ENCODE measurements at places on chromosomes 6 and 20.
A peak's percentile ranks its signal among the peaks of the same experiment; 100 is the strongest.

DNA sequence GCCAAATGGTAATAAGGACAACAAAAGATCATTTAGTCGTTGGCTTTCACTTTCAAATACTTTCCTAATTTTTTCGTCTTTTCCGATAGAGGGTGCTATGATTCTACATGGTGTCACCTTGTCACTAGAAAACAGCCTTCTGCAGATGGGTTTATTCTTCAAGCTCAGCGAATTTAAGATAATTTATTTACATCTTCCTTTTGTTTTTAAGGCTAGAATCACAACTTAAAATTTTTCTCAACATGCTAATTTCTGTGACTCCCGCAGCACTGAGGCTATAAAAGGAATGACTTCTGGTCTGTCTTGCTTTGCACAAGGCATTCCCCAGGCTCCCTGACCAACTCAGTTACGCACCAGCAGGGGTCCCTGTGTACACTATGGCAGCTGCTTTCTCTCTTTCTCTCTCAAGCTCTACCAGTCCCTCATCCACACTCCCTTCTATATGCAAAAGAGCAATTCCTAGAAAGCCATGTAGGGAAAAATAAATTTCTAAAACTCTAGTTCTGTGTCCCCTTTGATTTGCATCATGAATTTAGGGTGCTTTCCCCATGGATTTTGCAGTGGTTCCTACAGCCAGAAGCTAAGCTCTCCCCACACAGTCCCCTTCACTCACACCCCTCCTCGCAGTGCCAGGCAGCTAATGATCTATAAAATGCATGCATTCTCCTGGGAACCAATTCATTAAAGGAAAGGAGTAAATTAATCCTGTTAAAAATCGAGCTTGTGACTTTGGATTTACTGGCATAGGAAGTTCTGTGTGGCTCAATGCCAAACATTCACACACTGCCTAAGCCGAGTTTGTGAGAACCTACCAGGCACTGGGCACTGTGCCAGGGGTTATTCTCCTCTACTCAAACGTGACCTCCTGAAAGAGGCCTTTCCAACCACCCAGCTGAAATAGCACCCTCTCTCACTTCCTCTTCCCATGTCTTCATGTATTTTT lies 74.5 kb downstream of the DCDC2 start:
- DNase-seq, result peak; percentile 47

- no peak for DNase-seq
Observed at GRCh38 chr6:26116267-26116666, 29.0 kb downstream of the HFE start.

DNA sequence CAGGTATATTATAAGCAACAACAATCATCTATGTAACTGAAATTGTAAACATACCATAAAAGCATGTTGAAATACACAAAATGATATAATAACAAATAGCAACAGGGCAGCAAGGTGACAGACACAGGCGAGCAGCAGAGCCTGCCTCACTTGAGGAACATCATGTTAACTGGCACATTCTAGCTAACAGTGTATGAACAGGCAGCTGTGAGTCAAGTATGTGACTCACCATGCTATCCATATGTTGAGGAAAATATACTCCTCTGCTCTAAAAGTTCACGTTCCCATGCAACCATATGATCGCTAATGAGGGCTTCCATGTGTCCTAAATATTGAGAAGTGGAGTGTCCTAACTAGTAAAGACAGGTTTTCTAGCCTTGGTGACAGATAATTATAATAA lies 18.4 kb downstream of the SERAC1 start:
- no peak for DNase-seq

GRCh38 chr6:150894191-150894744 lies 28.8 kb downstream of the MTHFD1L start:
- DNase-seq, result no peak

DNA sequence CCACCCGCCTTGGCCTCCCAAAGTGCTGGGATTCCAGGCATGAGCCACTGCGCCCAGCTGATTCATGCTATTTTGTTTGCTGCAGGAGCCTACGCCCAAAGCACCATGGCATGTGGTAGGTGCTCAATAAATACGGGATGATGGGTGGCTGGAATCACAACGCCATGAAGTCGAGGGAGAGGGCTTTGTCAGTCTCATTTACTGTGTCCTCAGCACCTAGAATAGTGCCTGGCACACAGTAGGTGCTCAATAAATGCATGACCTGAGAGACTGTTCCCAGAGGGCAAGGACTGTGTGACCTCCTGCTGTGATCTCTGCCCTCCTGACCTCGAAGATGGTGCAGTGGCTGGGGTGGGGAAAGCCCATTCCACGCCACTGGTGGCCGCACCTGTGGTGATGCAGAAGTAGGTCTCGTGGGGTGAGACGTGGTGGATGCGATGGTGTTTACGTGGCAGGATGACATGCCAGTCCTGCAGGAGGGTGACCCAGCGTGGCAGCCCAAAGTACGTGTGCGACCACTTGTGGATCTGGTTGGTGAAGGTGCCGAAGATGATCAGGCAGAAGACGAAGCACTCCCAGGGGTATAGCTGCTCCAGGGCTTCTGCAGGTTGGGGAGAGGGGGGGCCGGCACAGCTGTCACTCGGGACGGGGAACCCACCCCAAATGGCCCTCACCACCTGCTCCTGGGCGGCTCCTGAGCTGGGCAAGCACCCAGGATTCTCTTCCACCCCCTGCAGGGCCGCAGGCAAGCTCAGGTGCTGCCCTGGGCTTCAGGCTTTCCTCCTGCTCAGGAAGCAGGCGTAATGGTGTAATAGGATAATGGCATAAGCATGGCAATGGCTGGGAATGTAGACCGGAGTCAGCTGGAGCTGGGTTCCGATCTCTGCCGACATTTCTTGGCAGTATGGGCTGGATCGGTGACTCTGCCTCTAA lies 14.9 kb upstream of the UBE2V1 start:
- DNase-seq, result no peak

DNA sequence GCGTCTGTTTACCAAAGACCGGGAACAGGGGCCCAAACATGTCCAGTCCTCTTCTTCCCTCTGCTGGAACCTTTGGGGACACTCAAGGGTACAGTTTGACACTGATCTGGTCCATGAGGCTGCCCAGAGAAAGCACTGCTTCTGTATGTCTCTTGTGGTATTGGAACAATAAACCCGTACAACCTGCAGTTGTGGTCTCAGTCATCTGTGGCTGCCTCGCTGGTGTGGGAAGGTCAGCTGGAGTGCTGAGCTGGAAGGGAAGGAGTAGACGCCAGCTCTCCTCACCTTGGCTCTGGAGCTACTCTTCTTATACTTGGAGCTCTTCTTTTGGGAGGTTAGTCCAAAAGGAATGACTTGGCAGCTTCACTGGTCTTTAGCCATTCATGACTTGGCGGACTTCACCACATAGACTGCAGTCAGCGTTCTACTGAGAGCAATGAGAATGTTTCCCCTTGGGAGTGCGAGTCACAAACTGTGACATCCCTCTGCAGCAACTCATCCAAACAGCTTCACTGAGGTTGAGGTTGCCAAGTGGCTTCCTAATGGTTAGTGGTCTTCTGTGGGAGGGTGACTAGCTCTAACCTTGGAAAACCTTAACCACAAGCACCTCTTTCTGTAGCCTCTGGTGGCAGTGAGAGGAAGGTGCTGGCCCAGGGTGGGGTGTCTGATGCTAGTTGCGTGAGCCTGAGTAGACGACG lies 81.2 kb downstream of the ASXL1 start:
- DNase-seq, result no peak

- peak; percentile 81 for DNase-seq
Observed at GRCh38 chr6:118770112-118770788, 118.9 kb upstream of the CEP85L start.

GRCh38 chr20:37756234-37756633 lies 62.4 kb downstream of the CTNNBL1 start:
- no peak for DNase-seq

DNA sequence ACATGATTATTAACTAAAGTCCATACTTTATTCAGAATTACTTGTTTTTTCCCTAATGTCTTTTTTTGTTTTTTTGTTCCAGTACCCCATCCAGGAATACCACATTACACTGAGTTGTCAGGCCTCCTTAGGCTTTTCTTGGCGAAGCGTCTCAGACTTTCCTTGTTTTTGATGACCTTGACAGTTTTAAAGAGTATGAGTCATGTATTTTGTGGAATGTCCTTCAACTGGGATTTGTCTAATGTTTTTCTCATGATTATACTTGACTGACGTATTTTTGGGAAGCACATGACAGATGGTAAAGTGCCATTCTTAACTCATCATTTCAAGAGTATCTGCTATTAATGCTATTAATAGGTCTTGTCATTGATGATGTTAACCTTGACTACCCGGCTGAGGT lies 23.6 kb downstream of the ENPP1 start:
- no peak for DNase-seq

DNA sequence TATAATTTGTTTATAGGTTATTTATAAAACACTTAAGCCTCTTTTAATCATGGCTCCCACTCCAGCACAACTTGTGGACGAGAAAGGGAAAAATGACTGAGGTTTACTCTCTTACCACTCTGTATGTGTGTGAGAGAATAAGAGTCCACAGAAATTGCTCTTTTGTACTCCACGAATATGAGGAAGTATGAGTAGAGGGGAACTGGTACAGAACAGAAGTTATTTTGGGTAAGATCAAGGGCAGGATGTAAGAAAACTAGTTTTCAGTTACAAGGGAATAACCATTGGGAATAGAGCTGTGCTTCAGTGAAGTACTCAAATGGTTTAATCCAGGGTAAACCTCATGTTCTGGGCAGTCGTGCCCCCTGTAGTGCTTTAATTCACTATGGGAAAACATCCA lies 72.6 kb downstream of the REV3L start:
- no peak for DNase-seq

DNA sequence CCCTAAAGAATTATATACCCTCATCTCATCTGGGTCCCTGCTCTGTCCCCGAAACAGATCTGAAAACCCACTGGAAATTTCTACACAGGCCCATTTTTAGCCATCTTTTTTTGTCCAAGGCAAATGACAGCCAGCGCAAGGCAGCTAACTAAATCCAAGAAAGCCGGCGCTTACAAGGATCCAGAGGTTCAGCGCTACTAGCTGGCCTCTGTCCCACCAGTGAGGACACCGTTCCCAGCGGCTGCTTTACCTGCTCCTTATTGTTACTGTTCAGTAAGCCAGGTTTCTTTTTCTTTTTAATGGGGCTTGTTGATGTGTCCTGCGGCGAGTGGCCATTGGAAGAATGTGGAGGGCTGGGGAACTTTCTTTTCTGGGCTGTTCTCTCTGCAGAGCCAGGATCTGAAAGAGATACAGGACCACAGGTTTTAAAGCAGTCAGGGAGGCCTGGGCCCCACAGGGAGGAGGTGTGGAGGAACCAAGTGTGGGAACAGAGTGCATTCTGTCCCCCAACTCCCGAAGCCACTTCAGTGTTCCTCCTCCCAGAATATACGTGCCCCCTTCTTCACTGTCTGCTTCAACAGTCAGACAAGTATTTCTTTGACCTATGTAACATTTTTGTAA lies 46.6 kb downstream of the ZMYND8 start:
- DNase-seq, result no peak

DNA sequence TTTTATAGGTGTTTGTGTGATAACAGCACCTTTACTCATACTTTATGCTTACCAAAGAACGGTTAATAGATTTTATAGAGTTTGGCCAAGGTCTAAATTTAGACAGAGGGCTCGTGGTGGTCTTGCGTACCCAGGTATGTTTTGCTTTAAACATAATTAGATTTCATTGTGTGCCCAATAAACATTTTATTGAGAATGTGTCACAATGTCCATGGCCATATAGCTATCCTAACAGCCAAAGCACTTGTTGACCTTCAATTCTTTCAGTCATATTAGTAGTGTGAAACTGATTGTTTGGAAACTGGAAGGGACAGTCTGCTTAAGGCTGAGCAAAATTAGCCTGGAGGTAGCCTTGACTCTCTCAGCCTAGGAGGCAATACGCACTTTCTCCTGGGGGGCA lies 48.3 kb upstream of the HDGFL1 start:
- DNase-seq, result no peak

GRCh38 chr6:155412335-155412734 lies 43.3 kb downstream of the NOX3 start:
- no peak for DNase-seq

DNA sequence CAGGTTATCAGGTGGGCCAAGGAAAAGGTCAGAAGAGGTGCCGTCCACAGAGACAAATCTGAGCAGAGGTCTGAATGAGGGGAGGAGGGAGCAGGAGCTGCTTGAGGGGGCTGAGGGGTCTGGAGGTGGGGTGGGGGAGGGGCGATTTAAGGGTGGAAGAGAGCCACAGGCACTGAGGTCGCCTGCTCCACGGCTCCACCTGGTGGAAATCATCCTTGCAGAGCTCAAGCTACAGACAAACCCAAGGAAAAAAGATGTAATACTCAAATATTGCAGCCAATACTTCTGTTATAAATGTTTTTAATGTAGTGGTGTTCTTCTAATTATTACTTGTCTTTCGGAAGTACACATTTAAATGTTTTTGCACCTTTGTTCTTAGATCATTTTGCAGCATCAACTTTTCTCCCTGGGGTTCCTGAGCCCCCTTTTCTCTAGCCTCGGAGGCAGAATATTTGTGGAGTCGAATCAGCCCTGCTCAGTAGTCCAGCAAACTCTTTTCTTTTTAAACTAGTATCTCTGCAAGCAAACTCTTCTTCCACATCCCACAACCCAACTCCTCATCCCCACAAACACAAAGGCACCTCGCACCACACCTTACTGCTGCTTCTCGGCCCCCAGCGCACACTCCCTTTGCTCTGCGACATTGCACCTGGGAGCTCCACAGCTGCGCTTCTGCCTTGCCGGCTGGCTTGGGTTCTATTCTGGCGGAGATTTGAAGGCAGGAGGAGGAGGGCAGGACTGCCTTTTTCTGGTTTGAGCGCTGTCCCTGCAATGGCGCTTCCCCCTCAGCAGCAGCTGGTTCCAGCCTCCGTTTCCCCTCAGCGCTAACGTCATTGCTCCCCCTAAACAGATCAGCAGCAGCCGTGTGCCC lies 51.0 kb upstream of the TFAP2A start:
- DNase-seq, result no peak

GRCh38 chr6:89007209-89008000 lies 44.0 kb upstream of the RNGTT start:
- no peak for DNase-seq

DNA sequence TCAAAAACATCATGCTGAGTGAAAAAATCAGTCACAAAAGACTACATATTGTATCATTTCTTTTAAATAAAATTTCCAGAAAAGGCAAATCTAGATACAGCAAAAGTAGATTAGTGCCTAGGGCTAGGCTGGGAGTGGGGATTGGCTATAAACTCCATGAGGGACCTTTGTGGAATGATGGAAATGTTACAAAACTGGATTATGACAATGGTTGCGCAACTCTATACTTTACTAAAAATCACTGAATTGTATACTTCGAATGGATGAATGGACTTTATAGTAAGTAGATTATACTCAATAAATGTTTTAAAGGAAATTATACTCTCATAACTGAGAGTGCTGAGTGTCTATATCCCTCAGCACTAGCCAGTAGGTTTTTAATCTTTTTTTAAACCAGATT lies 4.3 kb downstream of the HMGN3 start:
- no peak for DNase-seq

DNA sequence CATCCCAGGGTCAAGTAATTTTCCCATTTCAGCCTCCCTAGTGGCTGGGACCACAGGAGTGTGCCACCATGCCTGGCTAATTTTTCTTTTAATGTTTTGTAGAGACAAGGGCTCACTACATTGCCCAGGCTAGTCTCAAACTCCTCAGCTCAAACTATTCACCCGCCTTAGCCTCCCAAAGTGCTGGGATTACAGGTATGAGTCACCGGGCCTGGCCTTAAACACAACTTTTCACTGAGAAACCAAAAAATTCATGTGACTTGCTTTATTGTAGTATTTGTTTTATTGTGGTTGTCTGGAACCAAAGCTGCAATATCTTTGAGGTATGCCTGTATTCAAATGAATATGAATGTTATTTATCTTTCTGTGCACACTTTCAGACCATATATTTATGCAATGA lies 72.2 kb downstream of the RWDD2A start:
- DNase-seq, result no peak

GRCh38 chr6:4616311-4616710 lies 159.9 kb upstream of the CDYL start:
- DNase-seq, result no peak

GRCh38 chr6:24233813-24234442 lies 107.9 kb downstream of the NRSN1 start:
- DNase-seq, result no peak
